Stimulated activated CD4-positive, alpha-beta T cell treated with anti-CD3 and anti-CD28 coated beads, Interleukin-1b, Interleukin-23, amount 100 ng/mL, for 24 hours (primary cell): ENCODE measurements at places on chromosomes 7 and 10.

DNA sequence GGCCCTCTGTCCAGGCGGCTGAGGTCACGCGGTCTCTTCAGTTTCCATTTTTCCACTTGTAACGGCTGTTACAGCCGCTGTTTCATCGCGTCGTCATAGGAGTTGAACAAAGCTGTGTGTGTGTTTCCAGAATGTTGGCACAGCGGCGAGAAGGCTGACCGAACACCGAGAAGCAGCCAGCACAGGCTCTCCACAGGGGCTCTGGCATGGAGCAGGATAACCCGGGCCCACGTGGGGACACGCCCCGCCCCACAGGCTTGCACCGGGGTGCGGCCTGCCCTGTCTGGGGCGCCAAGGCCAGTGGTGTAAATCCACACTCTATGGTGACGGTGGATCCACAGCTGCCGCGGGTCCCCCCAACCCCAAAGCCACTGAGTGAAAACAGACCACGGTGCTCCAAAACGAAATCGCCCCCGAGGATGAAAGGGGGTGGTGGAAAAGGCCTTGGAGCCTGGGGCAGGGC lies 448.2 kb downstream of the DNAJB6 start:
- no peak for DNase-seq

DNA sequence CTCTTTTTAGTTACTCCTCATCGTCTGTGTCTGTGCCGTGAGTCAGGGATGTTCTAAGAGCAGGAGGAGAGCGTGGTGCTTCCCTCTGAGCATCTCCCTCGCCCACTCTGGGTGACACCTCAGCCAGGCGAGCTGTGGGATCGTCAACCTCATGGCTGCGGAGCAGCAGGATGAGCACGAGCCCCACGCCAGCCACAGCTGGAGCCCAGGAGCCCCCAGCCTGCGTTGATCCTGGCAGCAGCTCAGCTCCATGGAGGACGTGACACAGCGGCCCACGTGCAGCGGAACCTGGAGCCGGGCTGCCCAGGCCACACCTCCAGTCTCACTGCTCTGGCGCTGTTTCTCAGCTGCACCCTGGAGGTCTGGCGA lies 512.0 kb downstream of the PTPRN2 start:
- DNase-seq = no peak

- DNase-seq = no peak
Measured at GRCh38 chr7:2955269-2955668, 88.4 kb downstream of the CARD11 start.

DNA sequence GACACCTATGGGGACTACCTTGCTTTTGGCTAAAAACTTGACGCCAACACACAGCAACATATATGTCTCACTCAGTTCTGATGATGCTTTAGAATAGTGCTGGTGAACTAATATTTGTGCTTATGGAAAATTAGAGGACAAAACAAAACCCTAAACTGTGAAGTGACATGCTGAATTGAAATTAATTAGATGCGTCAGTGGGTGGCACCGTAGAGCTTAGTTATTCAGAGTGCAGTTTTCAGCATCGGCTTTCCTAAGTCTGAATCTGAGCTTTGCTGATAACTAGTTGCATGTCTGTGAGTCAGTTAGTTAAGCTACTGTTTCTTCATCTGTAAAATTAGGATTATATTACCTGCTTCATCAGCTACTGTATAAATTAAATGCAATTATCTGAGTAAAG lies 245.0 kb upstream of the SORCS1 start:
- DNase-seq = no peak

- no peak for DNase-seq
Measured at GRCh38 chr10:130050721-130051120, 59.9 kb downstream of the C10orf143 start.

GRCh38 chr10:79230328-79230830 lies 116.9 kb upstream of the PPIF start:
- DNase-seq = no peak

DNA sequence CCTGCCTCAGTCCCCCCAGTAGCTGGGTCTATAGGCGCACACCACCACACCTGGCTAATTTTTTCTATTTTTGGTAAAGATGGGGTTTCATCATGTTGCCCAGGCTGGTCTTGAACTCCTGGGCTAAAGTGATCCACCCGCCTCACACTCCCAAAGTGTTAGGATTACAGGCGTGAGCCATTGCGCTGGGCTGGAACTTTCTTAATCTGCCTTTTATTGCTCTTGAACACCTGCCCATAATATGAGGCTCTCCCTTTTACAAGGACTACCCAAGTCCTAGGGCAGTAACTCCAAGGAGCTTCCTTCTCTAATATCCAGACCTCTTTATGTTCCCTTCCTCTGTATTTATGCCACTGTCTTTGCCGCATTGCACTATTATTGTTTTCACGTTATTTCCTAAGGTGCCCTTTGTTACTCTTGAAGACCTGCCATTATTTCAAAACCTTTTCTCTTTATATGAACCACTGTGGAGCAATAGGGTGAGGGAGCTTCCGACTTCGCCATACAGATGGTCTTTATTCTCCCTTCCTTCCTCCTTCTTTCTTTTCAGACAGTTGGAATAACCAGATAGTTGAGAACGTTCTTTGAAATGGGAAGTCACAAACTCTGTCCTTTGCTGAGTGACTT lies 36.3 kb upstream of the TCF7L2 start:
- DNase-seq = no peak

DNA sequence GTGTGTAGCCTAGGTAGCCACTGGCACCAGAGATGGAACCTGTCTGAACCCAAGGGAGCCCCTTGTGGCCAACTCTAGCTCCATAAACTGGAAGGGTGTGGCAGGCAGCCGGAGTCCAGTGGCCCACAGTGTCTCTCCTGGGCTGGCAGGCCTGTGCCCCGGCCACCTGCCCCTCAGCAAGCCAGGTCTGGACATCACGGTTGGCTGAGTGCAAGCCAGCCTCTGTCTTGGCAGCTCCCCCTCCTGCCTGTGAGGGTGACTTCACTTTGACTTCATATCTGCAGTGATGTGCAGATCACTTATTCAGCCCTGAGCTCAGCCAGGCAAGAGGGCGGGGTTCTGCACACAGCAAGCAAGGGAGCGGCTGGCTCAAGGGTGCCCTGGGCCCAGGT lies 1.3 kb upstream of the RET start:
- no peak for DNase-seq

DNA sequence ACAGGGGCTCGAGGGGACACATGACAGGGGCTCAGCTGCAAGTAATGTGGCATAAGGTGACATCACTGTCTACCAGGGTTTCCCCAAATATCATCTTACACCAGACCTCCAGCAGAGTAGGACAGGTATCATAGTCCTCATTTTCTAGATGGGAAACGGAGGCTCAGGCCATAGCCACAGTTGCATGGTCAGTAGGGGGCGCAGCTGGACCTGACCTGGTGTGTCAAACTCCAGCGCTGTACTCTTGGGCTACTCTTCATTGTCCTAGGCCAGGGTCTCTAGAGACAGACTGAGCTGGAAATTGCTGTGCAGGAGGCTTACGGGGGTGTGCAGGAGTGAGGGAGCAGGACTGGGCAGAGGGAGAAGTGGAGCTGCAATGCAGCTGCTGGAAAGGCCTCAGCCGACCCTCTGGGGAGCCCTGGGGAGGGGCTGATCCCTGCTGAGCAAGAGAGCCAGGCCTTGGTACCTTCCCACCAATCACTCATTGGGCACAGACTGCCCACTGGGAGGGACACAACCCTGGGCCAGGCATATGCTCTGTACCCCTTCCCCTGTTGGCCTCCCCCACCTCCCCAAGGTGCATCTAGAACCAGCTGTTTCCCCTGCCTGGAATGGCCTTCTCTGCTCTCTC lies 89.9 kb downstream of the CDH23 start:
- DNase-seq = peak; percentile 3

GRCh38 chr10:79255007-79255507 lies 92.2 kb upstream of the PPIF start:
- DNase-seq = no peak

DNA sequence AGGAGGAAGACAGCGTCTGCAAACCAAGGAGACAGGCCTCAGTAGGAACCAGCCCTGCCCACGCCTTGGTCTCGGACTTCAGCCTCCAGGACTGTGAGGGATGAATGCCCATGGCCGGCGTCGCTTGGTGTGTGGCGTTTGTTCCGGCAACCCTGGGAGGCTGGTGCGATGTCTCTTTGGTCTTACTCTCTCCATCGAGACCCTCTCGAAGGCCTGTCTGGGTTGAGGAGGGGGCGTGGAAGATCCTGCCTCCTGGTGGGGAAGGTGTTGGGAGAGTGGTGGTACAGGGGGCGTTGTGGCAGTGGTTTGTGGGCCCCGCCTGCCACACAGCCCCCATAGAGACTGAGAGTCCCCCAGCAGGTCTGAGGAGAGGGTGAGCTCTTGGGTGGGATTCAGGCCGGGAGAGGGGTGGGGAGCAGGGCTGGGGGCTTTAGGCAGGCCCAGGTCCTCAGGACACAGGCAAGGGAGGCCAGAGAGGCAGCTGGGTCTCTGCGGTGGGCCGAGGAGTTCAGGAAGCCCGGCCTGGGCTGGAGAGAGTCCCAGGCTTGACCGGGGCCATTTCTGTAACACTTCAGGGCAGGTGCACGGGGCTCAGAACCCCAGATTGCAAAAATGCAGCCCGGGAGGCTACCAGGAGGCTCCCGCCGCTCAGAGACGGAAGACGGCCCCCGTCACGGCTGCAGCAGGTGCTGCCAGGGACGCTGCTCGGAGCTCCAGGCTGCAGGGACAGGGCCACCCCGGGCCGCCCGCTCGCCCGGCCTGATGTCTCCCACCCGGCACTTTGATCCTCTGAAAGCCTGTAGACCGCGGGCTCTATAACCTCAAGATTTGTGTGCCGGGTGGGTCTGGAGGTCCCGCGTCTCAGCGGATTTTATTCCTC lies 33.8 kb upstream of the PSMG3 start:
- no peak for DNase-seq

DNA sequence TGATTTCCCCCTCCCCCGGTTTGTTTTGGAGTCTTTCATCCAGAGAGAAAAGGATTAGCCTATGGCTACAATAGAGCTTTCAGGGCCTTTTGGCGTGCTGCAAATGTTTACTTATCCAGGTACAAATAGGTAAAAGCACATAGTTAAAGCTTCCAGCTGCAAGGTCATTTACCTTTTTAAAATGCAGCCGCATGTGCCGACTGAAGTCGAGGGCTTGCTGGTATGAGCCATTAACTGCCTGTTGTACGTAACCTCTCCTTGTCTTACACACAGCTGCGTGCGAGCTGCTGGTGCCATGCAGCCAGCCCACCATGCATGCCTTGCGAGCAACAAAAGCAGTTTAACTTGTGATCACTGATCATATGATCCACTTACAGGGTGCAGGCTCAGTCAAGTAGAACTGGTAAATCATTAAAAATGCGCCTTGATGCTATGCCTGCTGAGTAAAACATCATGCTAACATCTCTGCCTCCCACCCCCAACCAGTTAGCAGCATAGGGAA lies 866.4 kb downstream of the LRMDA start:
- no peak for DNase-seq

DNA sequence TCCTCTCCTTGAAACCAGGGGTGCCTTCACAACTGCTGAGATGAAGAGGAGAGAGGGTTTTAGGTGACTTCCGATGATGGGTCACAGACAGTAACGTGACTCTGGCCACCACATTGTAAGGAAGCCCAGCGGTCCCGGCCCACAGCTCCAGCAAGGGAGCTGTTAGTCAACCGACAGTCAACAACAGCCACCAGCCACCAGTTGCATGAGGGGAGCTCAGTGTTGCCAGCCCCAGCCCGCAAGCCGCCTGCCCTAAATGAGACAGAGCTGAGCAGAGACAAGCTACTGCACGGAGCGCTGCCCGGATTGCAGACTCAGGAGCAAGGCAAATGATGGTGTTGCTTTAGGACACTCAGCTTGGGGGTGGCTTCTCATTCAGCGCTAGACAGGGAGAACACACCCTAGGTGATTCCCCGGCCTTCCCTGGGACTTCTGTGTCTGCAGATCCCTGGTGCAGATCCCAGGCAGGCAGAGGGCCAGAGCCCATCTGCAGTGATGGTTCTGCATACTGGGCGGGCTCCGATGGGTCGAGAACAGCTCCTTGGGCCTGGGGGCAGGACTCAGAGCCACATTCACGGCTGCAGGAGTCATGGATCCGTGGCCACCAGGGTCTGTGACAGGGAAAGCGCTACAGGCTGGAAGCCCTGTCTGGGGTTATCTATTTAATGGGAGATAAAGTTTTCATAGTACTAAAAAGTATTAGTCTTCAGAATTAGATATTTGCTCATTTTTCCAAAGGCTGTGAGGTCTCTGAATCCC lies 14.3 kb upstream of the RET start:
- DNase-seq = no peak

DNA sequence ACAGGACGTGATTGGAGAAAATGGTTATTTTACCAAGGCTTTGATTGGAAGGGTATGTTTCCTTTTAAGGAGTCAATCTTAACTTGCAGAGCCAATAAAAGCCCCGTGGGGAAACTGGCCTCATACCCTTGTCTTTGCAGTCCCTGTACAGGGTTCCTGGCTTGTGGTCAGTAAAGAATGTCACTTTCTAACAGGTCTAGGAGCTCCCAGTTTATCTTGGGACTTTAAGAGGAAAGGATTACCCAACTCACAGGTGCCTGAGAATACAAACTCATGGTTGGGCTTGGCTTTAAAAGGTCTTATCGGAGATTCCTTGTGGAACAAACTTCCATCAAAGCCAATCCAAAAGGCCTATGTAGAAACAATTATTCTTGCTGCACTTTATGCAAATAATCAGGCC lies 221.8 kb downstream of the PHF14 start:
- DNase-seq = no peak

DNA sequence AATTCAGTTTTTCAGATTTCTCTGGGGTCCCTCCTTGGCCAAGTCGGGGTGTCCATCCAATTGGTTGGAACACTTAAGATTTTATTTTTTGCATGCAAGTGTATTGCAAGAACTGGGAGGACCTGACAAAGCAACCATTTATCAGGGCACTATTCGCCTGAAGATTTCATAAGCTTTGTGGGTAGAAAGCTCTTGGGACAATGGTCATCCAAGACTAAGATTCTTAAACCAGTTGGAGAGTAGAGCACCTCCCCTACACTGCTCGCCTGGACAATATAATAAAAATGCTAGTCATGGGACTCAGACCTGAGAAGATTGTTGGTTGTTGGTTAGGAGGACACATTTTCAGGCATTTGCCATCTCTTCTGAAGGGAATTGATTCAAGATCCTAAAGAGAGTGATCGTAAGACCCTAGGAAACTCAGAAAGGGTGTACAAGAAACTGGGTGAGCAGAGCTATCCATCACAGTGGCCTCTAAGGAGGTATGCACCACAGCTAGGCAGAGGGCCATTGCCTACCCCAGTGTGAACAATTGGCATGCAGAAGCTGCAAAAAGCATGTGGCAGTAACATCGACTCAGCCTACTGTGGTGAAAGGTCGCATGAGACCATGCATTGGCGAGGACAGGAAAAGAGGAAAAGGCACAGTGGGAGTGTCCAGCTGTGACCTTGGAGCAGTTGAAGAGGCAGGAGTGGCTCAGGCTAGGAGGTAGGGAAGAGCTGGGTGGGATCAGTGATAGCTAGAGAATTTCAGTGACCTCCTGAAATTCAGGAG lies 1235.3 kb upstream of the AUTS2 start:
- DNase-seq = no peak

GRCh38 chr10:73076360-73077183 lies 20.1 kb downstream of the P4HA1 start:
- no peak for DNase-seq

GRCh38 chr10:62779487-62780248 lies 24.9 kb upstream of the ADO start:
- DNase-seq = peak; percentile 72
